Right lobe of liver (tissue), 6 donors: ENCODE measurements at places on chromosomes 2 and 18. TPM values are rescaled to one million over a fixed set of nuclear protein-coding genes. Genes with fewer than 3 reads are reported as not detected.

The ATP8B1 gene
- total RNA-seq: 9.0 TPM

DNA sequence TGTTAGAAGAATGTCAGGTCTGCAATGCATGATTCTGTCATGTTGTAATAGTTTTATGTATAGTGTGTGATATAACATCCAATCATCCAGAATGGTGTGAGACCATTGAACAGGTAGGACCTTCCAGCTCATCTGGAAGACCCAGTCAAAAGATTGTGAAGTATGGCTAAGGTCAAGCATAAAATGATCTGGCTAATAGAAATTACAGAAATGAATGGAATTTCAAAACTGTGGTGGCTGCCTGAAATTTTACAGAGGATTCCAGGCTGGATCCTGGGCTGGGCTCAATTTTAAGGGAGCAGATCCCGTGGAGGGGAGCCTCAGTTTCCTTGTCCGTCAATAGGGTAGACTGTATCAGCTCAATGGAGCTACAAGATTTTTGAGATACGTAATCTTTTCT lies 39.1 kb downstream of the ACKR3 start:
- DNase-seq: no peak

- no peak for DNase-seq
Measured at GRCh38 chr2:8850845-8851487, 13.6 kb upstream of the KIDINS220 start.

- no peak for DNase-seq
Measured at GRCh38 chr2:160389875-160390274, 103.7 kb downstream of the RBMS1 start.

DNA sequence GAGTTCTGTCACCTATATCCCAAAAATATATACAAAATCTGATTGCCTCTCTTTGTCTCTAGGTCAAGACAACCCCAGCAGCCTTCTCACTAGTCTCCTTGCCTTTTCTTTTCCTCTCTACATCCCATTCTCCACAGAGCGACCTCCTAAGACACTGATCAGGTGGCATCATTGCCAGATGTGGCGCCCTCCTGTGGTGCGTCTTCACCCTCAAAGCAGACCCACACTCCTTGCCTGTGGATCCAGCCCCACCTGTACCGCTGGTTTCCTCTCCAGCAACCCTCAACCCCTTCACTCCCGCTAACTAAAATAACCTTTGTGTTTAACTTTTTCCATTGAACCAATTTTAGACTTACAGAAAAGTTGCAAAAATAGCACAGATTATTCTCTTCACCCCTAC lies 273.3 kb downstream of the GLI2 start:
- no peak for DNase-seq

- DNase-seq: no peak
Measured at GRCh38 chr2:66490588-66491001, 55.7 kb downstream of the MEIS1 start.

GRCh38 chr18:35368595-35368994 lies 8.5 kb downstream of the ZNF396 start:
- DNase-seq: no peak

DNA sequence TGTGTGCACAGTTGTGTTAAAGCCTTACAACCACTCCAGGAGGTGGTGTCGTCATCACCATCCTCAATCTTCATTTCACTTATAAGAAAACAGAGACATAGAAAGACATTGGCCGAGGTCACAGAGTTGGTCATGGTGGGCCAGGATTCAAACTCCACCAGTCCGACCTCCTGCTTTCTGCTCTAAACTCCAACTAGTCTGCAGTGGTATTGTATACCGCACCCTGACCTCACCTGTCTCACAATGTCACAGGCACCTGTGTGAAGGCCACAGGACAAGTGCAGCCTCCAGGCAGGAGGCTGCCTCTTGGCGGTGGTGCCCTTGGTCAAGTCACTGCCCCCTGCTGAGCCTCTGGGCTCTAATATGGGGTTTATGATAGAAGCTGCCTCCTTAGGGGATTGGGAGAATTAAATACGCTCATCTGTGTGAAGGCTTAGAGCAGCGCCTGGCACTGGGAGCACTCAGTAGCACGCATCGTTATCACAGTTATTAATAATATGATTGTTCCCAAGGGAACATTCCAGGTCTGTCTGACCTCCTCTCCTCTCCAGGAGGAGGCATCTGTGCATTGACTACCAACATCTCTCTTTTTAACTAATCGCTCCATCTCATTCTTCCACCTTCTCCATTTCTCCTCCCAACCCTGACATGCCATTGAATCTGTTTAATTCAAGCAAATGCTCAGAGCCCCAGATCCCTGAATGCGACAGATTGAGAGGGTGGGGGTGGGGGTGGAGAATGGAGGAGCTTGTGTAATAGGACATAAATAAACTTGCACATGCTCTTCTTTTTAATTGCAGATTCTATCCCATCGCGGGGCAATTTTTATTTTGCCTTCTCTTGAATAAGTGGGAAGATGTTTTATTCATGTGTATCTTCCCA lies 112.7 kb downstream of the MCFD2 start:
- DNase-seq: no peak

DNA sequence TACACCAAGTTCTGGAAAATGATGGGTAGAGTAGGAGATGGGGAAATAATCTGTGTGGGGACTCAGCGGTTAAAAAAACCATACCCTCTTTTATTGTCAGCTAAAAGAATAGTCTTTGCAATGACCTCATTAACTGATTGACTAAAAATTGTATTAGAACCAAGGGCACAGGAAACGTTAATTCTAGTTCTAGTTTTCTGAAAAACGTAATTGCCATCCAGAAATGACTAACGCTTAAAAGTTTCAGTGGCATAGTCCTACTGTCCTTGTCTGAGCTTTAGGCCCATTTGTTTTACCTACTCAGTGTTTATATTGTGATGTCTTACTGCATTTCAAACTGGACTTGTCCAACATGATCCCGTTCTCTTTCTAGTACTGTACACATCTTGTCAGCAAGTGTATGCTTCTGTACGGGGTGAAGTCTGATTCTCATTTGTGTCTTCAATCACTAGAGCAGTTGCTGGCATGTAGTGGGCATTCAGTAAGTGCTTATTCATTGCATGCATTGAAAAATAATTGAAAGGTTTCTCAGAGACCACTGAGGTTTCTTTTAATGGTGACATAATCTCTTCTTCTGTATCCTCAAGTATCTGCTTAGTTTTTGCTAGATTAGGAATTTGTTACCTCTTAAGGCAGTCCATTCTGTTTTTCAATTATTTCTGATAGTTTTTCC lies 81.5 kb downstream of the ZNF407 start:
- no peak for DNase-seq
